Activated CD8-positive, alpha-beta memory T cell treated with anti-CD3 and anti-CD28 coated beads for 1 hour (primary cell): ENCODE measurements at places on chromosomes 3 and 15.

GRCh38 chr15:58842713-58843396 is 71.8 kb downstream of the MINDY2 start:
- no peak for DNase-seq

DNA sequence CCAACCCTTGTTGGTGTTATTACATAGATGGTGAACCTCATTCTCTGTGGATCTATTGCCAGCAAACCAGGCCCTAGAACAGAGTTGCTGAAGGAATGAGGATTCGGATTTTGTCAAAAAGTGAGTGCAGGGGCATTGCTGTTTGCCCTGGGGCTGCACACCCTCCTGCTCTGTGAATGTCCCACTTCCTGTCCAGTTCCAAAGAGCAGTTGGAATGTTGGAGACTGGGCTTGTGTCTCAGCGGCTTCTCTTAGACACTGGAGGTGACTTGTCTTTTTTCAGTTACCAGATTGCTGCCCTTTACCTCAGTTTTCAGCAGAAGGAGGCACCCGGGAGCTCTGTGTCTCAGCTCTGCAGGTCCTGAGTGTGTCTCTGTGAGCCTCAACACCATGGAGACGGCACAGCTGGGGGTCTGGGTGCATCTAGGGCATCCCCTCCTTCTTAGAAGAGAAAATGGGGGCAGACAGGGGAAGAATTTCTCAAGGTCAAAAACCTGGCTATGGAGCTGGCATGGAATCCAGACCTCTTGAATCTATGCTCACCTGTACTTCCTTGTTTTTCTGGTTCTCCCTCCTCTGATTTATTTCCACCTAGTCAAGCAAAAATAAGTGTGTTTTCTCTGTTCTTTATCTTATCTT is 46.3 kb downstream of the LIMD1 start:
- no peak for DNase-seq

DNA sequence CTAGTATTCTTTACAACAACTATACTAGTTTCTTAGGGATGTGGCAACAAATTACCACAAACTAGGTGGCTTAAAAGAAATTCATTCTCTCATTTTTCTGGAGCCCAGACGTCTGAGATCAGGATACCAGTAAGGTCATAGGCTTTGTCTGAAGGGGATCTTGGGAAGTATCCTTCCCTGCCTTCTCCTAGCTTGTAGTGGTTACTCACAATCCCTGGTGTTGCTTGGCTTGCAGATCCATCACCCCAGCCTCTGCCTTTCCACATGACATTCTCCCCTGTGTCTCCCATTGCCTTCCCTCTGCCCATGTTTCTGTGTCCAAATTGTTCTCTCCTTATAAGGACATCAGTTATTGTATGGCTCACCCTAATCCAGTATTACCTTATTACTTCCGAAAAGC is 24.3 kb upstream of the CLDN1 start:
- no peak for DNase-seq

DNA sequence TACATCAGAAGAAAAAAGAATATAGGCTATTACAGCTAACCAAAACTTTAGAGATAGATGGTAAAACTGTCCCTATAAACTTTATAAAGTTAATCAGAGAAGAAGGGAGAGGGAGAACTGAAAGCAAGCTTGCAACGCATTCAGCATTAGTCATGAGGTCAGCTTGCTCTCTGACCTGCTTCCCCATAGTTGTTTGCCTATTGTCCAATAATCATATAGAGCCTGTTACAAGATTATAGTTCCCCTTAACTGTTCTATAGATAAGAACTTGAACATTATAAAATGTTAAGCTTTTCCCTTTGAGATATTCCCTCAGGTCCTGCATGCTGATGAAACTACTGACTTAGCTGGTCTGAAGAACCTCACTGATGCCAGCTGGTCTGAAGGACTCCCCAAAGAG is 74.5 kb downstream of the CPNE4 start:
- no peak for DNase-seq

GRCh38 chr15:66139591-66140207 is 113.9 kb downstream of the MEGF11 start:
- DNase-seq: no peak

DNA sequence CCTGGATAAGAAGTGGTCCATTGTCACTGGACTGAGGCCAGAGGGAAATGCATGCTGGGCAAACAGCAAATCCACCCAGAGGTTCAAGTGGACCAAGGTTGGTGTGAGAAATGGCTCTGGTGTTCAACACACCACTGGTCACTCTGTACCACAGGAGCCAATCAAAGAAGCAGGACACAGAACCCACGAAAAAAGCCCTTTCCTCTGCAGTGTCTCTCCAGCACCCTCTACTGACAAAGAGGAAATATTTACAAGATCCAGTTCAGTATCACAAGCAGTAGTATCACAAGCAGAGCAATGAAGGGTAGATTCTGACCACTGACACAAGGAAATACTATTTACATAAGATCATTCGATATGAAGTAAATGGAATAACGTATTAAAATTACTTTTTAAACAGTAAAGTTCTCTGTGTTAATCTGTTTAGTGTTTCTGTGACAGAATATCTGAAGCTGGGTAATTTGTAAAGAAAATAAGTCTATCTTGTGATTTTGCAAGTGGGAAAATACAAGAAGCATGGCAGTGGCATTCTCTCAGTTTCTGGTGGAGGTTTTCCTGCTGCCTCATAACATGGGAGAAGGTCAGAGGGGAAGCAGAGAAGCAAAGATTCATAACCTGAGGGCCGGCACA is 390.7 kb downstream of the EFHB start:
- DNase-seq: no peak
